ENCODE measurements at places on chromosomes 5 and 9.

GRCh38 chr5:76765249-76765648 is 49.3 kb downstream of the F2R start:
- DNase-seq, result no peak

- no peak for DNase-seq
Measured at GRCh38 chr5:57324861-57325260, 151.0 kb downstream of the GPBP1 start.

- DNase-seq, result no peak
Measured at GRCh38 chr9:120715389-120715924, 1.2 kb upstream of the MEGF9 start.

GRCh38 chr5:113163328-113163727 is 186.7 kb downstream of the DCP2 start:
- DNase-seq, result no peak

- DNase-seq, result no peak
Measured at GRCh38 chr5:150670275-150670947, 9.4 kb downstream of the MYOZ3 start.

DNA sequence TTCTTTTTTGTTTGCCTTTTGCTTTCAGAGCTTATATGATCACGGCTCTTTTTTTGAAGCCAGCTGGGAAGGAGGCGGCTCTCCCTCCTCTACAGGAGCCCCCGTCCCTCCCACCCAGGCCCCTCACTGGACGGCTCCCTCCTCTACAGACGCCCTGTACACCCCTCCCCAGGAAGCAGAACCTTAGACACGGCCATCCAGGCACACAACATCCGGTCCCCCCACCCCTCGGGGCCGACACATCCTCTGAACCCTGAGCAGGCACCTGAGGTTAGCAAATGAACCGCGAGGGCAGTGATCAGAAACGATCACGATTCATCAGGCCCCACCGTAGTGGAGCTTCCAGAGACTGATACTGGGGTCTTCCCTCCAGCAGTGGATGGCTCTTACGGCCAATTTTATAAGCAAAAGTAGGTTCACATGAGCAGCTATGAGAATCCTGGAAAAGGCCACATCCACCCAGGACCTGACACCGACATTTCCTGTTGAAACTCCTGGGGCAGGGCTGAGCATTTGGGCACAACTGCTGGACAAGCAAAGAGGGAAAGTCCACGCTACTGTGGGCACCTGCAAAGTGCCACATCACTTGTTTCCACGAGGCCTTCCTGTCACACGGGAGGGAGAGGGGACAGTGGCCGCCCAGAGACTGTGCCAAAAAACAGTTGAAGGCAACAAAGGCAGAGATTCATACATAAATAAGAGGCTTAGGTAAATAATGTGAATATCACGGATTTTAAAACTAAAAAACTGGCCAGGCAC is 78.9 kb downstream of the SEMA4D start:
- peak; percentile 55 for DNase-seq

GRCh38 chr5:11563822-11564221 is 340.4 kb downstream of the CTNND2 start:
- no peak for DNase-seq

DNA sequence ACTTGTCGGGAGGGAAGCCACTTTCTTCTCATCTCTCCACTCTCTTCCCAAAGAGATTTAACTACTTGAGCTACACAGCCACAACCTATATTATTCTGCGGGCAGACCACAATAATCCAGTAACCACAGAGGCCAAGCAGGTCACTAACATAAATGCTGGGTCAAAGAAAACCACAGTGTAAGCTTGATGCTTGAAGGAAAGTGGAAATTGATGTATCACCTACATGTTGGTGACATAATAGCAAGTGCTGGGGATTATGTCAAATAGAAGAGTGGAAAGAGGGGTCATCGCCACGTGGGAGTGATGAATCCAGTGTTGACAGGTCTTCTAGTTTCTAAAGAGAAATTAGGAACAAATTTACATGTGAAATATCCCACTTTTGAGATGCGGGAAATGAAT is 40.9 kb downstream of the RFK start:
- no peak for DNase-seq

GRCh38 chr5:161007879-161008278 is 155.9 kb upstream of the ATP10B start:
- DNase-seq, result no peak

DNA sequence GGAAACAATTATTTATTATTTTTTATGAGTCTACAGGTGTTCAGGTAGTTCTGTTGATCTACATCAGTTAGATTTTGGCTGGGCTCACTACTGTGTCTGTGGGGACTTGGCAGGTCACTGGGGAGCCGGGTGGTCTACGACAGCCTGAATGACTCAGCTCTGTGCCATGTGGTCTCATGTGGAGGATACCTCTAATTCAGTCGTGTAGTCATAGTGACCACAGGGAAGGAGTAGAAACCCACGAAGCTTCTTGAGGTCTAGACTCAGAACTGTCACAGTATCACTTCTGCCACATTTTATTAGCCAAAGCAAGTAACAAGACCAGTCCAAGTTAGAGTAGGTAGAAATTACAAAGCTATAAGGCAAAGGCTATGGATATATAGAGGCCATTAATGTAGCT is 64.7 kb upstream of the GRAMD2B start:
- no peak for DNase-seq

All from stimulated activated CD8-positive, alpha-beta memory T cell treated with anti-CD3 and anti-CD28 coated beads, Interleukin-2, amount 100 ng/mL, for 1 hour (primary cell).